ENCODE measurements at places on chromosomes 2 and 18. TPM values are rescaled to one million over a fixed set of nuclear protein-coding genes. Genes with fewer than 3 reads are reported as not detected.

UGT1A6 gene
- 1.5 TPM for total RNA-seq

DNAJC10 gene
- 55.2 TPM for total RNA-seq

SLC4A3 gene
- 2.0 TPM for total RNA-seq

STARD6 gene
- not detected for total RNA-seq

LRP1B gene
- total RNA-seq, result not detected

PLB1 gene
- 1.5 TPM for total RNA-seq

TPRKB gene
- total RNA-seq, result 66.4 TPM

FIGN gene
- total RNA-seq, result 1.5 TPM

GIGYF2 gene
- 23.2 TPM for total RNA-seq

UGT1A5 gene
- not detected for total RNA-seq

ICA1L gene
- total RNA-seq, result 2.2 TPM

PAX3 gene
- not detected for total RNA-seq
